Activated naive CD4-positive, alpha-beta T cell (primary cell): ENCODE measurements at places on chromosomes 7 and 10.

DNA sequence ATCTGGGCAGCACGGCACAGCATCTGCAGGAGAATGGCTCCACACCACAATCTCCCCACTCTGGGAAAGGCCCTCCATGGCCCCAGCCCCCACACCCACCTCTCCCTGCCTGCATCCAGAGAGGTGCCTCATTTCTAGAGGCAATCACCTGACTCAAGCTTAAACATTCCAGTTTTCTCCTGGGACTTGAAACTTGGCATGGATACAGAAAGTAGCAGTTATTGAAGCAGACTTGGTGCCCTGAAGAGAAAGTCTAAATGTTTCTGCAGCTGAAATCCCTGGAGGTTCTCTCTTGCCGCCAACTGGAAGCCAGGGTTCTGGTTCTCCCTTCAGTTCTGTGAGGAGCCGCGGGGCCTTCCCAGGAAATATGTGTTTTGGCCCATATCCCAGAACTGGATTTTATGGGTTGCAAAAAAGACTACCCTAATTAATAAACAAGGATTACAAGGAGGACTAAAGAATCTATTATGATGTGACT lies 122.8 kb downstream of the SKIDA1 start:
- no peak for DNase-seq

GRCh38 chr7:111980725-111981124 lies 225.5 kb downstream of the DOCK4 start:
- no peak for DNase-seq

DNA sequence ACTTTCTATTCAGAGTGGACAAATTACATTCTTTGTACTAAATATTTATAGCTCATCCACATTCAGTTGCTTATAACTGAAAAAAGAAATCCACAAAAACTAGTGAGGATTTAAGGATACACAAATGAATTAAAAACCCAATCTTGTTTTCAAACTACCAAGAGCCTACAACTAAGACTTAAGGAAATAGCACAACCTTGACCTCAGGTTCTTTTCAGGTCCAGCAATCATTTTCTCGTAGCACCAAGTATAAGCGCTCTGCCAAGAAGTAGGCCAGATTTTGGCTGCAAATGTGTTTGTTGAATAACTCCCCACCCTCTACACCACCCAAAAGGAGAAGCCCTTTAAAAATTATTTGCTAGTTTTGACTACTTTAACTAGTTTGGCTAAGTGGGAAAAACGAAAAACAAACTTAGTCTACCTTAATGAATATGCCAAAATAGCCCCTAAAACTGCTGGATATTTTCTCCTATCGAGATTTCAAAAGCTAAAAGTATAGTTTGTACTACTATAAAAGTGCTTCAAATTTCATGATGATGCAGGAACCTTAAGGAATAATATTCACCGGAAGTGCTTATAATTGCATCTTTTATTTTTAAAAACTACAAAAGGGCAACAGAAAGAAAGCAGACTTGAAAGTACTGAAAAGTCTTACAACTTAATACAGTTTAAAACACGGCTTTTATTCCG lies 2.7 kb upstream of the KMT2E start:
- no peak for DNase-seq

- no peak for DNase-seq
Measured at GRCh38 chr7:5500056-5500776, 76.6 kb upstream of the TNRC18 start.

GRCh38 chr7:129366-130221 lies 62.8 kb upstream of the FAM20C start:
- DNase-seq: no peak
